ENCODE measurements at places on chromosomes 5 and 9.

DNA sequence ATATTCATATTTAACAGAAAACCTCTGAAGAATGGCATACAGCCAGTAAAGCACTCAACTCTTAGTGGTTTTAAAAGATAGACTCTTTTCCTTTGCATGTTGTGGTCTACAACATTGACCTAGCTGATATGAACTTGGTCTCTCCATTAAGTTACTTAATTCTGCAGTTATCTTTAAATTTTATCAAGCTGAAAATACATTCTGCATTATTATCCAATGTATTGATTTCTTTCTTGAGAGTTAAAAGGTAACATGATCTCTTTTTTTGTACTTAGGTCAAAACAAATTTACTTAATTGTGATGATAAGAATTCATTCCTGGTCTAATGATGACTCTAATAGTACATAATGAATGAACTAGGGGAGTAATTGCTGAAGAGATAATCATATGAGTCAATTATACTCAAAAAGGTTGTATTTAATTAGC lies 132.9 kb downstream of the STARD4 start:
- no peak for DNase-seq

DNA sequence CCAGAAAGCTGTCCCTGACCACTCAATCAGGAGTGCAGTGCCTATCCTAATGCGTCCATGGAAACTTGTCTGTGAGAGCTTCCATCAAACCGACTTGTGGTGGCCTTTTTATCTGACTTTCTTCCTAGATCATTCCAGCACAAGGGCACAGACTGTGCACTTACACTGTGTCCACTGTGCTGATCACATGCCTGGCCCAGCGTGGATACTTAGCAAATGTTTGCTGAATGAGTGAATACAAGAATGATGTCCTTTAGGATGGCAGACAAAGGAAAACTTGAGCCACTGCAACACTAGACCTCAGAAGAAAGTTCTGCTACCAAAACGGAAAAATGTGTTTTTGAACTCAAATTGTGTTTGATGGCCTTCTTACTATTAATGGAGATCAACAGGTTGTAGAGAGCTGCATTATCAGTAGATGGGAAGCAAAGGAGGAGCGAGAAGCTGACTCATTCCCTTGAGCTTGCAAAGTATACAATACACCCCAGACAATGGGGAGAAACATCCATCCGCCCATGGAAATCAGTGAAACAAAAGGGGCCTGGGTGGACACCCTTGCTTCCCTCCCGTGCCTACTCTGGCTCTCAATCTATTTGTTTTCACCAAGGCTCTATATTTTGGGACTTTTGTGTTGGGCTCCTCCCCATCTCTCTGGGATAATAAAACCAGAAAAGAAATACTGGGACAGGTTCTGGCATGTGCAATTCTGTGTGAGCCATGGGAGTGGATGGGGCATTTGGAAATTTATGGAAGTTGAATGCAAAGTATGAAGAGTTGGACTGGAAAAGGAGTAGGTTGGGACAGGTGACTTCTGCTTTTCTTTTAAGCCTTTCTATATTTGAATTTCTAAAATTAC lies 76.2 kb upstream of the ZFAND5 start:
- no peak for DNase-seq

DNA sequence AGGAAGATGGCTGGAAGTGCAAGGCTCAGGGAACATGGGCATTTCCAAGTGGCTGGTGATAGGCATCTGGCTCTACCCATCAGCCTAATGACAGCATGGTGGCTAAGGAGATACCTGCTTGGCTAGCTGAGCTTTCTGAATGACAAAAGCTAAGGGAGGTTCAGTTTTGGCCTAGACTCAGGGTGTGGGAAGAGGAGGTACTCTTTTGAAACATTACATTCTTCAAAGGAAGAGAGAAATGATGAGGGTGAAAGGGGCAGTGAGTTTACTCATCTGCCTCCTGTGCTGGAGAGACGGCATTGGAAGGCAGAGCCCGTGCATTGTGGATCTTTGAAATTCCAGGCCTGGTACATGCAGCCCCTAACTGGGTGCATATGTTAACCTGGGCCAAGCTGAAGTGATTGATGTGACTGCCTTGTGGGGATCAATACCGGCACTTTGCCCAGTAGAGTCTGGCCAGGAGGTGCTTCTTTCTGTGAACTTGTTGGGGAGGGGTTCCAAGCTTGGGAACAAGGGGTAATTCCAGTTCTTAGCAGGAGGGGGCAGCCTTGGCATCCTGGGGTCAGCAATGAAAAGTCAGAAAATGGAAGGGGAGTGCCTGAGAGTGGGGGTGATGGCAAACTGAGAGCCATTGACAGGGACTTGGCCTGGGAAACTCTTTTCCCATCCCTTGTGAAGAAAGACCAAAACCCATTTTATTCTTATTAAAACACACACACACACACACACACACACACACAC lies 108.6 kb downstream of the ACER2 start:
- no peak for DNase-seq

DNA sequence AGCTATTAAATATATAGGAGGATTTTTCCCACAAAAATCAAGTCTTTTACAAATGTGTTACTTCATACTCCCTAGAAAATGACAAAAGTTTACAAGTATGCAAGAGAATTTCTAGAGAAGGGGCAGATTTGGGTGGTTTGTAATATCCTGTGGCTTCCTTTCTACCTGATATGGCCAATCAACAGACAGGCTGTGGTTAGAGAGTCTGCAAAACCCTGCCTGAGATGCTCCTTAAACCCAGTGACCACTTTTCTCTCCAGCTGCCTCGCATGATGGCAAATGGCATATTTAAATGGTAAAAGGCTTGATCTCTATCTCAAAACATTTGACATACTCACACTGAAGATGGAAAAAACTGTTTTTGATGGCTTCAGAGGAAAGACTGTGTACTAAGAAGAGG lies 550.1 kb upstream of the ZNF462 start:
- no peak for DNase-seq

GRCh38 chr9:75133396-75133795 lies 45.1 kb downstream of the OSTF1 start:
- DNase-seq: no peak

DNA sequence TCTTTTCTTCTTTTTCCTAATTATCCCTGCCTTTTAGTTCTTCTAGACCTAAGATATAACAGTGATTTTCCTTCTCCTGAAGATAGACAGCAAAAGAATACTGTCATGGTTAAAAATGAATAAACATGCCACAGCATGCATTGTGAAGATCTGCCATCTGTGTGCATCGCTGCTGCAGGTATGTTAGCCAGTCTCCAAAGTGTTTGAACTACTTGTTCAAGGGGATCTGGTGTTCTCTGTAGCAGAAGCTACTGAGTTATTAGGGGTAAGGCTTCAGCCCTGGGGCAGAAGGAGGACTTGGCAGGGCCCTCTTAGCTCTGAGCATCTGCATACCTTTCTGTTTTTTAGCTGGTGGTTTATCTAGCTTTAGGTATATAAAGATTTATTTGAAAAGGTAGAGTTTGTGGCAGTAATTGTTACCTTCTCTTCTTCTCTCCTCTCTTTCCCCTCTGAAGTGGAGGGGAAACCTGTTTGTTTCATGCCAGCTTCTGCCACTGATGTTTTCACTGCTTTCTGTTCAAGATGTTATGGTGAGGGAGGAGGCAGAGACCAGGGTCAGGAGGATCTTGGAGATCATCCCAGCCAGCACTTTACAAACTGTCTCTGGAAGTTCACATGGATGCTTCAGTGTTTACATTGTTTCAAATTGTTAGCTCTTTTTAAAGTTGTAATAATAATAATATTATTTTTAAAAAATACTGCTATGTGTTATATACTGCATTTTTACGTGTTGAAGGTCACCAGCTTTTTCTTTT lies 25.2 kb downstream of the GALNT10 start:
- no peak for DNase-seq

DNA sequence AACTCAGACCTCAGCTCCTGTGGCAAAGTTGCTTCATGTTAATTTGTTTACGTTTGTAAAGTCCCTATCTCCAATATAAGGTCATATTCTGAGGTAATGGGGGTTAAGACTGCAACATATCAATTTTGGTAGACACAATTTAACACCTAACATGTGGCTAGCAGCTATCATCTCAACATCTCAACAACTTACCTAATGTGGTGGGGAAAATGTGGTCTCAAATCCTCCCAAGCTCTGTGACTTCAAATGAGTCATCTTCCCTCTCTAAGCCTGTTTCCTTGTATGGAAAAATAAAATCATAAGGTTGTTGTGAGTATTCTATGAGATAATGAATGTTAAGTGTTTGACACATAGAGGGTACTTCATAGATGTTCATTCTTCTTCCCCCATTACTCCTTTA lies 443.3 kb downstream of the CDK5RAP2 start:
- no peak for DNase-seq

- DNase-seq: no peak
Measured at GRCh38 chr9:129524582-129525270, 96.2 kb downstream of the C9orf50 start.
